ENCODE measurements at places on chromosomes 1 and 21.

DNA sequence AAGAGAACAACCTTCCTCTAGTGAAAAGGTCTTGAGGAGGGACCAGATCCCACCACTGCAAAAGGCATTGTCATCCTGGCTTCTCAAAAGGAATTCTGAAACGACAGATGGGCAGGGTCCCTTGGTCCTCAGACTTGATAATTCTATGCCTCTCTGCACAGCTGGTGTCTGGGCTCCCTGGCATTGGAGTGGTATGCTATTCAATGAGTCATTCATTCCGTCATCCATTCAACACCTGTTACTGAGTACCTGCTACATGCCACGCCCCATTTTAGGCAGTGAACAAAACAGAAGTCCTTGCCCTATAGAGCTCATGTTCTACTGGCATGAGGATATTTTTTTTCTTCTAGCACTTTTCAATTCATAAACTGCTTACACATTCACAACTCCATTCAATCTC is 45.8 kb upstream of the HMGB4 start:
- peak; percentile 54 for DNase-seq

DNA sequence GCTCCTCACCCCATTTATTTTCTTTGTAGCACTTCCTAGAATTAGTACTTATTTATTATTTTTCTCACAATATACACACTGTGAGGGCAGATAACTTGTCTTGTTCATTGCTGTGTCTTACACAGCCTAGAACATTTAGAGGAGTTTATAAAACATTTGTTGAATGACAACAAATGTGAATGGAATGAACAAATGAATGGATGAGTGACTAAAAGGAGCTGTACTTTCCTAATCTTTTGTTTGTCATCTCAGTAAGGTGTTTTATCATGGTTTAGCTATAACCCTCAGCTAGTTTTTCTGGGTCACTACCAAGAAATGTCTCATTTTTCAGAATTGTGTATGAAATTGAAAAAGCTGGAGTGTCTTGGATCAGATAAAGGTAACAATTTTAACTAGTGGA is 239.3 kb upstream of the KCNK2 start:
- no peak for DNase-seq

DNA sequence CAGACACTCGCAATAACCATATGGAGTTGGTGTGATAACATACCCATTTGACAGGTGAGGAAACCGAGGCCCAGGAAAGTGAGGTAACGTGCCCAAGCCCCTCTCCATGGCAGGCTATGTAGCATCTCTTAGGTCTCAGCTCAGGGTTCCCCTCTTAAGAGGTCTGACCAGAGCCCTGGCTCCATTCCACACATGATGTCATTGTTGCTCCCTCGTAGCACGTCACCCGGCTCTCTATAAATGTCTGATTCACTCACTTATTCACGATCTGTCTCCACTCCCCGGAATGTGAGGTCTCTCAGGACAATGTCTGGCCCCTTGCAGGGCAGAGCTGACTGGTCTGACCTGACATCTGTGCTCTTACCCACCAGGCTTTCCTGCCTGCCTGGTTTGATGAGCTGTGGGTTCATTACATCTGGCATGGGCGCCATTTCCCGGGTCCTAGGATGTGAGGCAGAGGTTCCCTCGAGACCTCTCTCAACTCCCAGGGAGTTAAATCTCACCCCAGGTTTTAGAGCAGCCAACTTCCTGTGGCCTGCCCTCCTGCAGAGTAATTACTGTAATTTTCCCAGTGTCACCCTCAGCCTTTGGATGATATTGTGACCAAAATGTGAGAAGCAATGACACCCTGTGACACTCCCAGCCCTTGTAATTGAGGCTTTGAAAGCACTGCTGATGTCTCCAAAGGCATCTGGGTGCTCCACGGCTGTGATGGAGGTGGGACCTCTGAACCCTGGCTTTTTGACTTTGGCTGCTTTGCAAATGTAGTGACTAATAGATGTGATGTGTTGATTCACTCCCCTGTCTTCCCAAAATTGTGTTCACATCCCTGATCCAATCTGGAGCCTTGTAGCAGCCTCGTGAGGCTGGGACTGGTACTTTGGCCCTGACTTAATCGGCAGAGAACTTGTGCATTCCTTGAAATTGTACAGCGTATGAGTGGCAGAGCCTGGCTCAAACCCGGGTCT is 10.6 kb downstream of the ACTL8 start:
- no peak for DNase-seq

DNA sequence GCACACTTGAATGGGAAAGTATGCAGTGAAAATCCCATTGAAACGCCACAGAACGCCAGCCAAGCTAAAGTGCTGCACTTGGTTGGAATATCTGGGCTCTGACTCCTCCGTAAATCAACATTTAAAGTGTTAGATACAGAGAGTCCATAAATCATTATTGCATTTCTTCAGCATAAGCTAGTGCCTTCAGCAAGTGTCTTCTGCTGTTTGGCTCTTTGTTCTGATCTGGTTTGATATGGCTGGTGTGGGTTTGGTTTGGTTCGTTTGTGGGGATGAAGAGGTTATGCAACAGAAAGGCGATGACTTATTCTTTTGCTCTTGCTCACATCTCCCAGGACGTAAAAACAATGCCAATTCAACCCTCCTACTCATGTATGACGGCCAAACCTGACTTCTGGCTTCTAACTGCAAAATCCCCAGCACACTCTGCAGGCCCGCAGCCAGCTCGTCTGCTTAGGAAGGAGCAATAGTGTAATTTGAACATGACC is 121.8 kb upstream of the ERG start:
- no peak for DNase-seq

DNA sequence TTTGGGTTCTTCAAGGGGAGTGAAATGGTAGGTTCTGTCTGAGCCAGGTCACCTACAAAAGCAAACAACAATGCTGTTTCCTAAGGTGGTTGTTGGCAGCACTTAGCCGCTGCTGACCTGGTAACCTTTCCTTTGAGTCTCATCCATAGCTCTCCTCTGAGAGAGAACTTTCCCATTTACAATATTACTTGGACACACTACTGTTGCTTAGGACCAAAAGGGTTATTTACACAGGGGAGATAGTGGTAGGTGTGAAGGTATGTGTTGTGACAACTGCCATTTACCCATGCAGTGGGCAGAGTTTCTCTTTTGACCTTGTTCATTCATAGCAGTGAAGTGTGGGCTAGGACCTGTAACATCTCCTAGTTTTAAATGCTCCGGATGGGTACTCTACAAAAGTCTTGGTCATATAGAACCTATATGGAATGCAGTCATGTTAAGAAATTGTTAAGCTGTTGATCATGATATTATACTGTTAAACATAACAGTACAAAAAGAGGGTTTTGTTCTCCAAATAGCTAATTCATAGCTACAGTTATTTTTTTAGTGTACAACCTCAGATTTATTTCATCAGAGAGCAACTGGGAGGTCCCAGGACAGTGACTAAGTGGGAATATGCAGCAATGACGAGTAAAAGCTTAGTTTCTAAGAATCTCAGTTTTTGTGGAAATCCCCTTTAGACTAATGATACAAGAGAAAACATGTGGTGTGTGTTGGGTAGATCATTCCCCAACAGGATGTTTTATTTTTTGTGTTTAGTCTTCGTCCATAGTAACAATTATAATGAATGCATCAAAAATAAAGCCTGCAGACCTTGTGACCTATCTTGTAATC is 219.7 kb downstream of the NFIA start:
- no peak for DNase-seq

- no peak for DNase-seq
These were observed 8.7 kb downstream of the SH3BP5L start for GRCh38 chr1:248817065-248817464.

DNA sequence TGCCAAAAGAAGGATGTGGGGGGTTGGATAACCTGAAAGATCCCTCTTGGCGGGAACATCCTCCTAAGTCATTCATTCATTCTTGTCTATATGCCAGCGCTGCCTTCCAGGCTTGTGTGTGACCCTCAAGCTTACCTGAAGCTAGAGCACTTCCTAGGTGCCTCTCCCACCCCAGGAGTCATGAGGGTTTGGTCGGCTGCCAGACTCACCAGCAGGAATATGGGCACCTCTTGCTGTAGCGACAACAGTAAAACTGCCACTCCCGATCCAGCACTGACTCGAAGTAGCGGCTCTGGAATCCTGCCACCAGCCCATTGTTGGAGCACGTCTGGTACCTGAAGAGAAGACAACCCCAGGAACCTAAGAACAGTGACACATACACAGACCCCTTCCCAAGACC is 15.0 kb downstream of the DPT start:
- DNase-seq: no peak

GRCh38 chr21:38716942-38717341 is 88.8 kb upstream of the ETS2 start:
- no peak for DNase-seq

- no peak for DNase-seq
These were observed 29.6 kb upstream of the KAZN start for GRCh38 chr1:14568716-14569355.

DNA sequence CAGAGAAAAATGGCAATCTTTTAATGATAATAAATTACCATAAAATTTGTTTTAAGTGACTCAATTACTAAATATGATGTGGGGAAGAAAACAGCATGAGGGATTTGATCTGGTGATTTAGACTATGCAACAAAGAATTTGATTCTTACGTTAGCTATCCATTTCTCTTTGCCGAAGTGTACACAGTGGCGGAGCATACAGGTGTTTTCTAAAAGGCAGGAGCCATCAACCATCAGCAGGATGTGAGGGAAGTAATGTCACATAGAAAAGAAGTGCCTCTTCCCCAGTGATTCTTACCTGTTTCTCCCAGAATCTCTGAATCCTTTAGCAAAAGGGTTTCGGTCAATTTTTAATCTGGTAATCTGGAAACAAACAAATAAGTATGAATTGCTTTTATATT is 74.3 kb downstream of the TBX15 start:
- no peak for DNase-seq

GRCh38 chr1:104358621-104359020 is 608.9 kb downstream of the AMY1C start:
- DNase-seq: no peak

- no peak for DNase-seq
These were observed 29.5 kb upstream of the ZNF496 start for GRCh38 chr1:247360991-247361731.

DNA sequence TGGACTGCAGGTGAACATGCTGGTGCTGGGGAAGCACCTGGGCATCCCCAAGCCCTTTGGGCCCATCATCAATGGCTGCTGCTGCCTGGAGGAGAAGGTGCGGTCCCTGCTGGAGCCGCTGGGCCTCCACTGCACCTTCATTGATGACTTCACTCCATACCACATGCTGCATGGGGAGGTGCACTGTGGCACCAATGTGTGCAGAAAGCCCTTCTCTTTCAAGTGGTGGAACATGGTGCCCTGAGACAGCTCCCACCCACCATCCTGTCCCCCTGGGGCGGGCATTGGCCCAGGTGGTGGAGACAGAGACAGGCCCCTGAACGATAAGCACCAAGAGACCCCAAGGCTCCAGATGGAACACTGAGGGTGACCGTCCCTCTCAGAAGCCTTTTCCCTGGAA is 25.2 kb upstream of the PADI4 start:
- no peak for DNase-seq
